Central memory CD4-positive, alpha-beta T cell (primary cell): ENCODE measurements at places on chromosomes 2 and 18.

GRCh38 chr2:133936601-133937000 lies 317.3 kb upstream of the MGAT5 start:
- DNase-seq: no peak

- DNase-seq: no peak
Measured at GRCh38 chr2:24853046-24853445, 59.8 kb downstream of the CENPO start.

DNA sequence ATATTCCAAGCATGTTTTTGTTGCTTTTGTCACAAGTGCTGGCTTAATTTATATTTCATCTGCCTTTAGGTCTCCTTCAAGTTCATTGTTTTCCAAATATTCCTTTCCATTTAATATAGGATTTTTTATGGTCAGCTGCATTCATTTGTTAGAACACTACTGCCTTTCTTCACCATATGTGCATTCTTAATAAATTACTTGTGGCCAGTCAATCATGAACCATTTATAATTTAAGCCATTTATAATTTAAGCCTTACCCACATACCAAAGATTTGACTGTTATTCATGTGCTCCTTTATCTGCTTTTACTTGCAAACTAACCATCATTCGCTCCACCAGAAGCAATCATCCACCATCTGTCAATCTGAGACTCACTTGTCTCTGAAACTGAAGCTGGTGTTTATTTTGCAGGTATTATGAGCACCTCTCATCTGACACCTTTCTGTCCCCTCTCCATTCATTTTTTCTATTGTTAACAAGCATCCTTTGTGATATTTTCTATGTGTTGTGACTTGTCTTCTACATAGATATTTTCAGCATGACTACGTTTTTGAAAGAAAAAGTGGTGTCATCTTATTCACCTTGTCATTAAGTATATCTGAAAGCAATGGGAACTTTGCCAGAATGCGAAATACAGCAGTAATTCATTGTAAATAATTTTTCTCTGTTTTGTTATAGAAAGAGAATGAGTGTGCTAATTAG lies 786.8 kb downstream of the KCNJ3 start:
- no peak for DNase-seq

GRCh38 chr2:108594132-108594981 lies 60.1 kb downstream of the LIMS1 start:
- no peak for DNase-seq

GRCh38 chr18:29156531-29156930 lies 979.6 kb upstream of the CDH2 start:
- DNase-seq: no peak

DNA sequence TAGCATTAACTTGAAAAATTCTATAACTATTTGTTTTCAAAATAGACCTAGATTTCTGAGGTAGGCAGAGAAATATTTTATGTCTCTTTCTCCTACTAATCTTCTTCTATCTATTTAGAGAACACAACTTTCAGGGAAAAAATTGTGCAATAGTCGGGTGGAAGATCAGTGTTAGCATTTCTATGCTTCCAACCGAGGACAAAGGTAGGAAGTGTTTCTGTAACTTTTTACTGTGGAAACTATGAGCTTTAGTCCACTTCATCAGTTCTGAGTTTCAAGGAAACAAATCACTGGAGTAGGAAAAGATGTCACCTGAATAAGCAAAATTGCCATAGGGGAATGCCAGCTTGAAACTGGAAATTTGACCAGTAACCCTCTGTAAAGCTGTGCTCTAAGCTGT lies 207.7 kb upstream of the CTAGE1 start:
- no peak for DNase-seq
